Lung (tissue), 17 donors: ENCODE measurements at places on chromosomes 1 and 21.
A peak's percentile ranks its signal among the peaks of the same experiment; 100 is the strongest.

- no peak for DNase-seq
Measured at GRCh38 chr1:107016376-107016978, 40.0 kb upstream of the PRMT6 start.

DNA sequence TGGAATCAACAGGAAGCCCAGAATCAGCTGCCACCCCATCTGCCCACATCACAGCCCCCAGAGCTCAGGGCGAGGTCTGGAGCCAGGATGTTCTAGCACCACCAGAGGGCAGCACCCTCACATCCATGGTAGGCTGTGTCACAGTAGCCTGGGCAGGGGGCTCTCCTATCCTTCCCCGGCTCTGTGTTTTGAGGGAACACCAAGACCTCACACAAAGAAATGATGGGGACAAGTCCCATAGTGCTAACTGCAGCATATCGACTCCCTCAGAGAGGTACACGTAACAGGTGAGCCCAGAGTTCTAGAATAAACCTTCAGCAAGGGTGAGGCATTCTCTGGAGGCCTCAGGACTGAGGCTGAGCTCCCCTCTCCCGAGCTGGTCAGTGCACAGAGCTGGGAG, 2.3 kb upstream of the KCNC4 start:
- DNase-seq = peak; percentile 64

- no peak for DNase-seq
Measured at GRCh38 chr1:62353853-62354252, 34.6 kb upstream of the KANK4 start.

- no peak for DNase-seq
Measured at GRCh38 chr1:65260851-65261473, 48.4 kb upstream of the DNAJC6 start.

DNA sequence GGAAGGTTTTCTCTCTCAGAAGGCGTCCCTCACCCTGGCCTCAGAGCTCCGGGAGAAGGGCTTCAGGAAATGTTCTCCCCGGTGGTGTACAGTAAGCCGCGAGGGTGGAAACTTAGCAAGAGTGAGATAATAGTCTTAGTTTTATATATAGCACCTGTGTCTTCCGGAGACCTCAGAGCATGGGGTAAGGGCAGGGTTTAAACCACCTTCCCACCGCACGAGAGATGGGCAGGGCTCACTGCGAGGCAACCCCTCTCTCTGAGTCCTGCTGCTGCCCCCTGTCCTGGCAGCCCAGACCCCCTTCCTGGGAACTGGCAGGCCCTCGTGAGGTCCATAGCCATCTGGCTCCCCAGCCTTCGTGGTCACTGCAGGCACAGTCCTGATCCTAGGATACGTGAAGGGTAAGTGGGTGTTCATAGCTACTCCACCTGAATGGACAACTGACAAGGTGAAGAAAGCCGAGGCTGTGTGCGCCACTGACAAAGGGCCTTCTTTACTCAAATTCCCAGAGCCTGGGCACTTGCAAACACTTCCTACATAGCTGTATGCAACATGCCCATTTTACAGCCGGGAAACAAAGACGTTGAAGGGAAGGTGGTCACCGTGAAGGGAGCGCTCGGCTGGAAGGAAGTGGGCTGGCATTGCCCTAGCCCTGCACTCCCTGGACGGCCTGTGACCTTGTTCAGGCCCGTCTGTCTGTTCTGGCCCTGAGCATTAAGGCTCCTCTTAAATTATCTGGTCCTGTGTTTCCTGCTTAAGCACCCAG, 26.9 kb downstream of the ITPKB start:
- DNase-seq = no peak

DNA sequence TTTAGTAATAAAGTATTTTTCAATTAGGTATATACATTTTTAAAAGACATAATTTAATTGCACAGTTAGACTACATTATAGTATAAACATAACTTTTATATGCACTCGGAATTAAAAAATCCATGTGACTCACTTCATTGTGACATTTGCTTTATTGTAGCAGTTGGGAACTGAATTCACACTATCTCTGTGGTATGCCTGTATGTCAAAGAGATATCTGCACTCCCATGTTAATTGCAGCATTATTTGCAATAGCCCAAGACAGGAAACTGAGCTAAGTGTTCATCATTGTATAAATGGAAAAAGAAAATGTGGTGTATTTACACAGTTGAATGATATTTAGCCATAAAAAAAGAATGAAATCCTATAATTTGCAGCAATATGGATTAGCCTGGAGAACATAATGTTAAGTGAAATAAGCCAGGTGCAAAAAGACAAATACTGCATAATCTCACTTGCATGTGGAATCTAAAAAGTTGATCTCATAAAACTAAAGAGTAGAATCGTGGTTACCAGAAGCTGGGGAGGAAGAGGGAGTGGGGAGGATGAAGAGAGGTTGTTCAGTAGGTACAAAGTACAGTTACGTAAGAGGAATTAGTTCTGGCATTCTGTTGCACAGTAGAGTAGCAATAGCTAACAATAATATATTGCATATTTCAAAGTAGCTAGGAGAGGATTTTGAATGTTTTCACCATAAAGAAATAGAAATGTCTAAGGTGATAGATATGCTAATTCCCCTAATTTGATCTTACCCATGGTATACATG, 64.8 kb downstream of the DPT start:
- no peak for DNase-seq

DNA sequence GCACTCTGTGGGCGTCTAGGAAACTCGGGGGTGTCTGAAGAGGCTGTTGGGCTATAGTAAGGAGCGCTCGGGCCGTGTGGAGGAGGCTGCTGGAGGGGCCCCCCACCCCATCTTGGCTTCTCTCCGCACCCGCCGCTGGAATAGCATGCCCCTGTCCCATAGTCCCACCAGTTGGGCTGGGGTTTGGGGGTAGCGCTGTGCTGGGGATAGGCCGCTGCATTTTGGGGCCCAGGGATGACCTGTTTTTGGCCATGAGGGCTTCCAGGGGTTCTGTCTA, 511 bp downstream of the EFNA3 start:
- no peak for DNase-seq

DNA sequence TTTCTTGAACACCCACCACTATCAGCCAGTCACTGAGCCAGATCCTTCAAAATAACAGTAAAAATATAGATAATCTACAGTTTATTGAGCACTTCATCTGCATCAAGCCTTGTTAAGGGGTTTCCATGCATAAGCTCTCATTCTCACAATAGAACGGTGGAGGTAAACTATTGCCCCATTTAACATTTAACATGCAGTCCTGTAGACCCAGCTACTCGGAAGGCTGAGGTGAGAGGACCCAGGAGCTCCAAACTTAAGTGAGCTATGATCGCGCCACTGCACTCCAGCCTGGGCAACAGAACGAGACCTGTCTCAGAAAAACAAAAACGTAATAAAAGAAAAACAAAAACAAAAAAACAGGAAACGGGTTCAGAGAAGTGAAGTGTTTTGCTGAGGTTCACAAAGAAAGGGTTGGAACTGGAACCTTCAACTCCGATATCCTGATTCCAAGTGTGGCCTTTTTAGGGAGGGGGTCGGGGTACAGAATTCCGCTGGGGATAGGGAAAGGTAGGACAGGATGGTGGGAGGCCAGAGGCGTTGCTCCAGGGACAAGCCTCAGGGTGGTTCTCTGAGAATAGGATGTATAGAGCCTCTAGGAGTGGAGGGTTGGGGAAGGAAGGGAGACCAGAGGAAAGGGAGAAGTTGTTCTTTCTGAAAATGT, 11.6 kb upstream of the SESN2 start:
- no peak for DNase-seq

GRCh38 chr1:11421443-11421842, 57.5 kb upstream of the DISP3 start:
- DNase-seq = no peak

GRCh38 chr21:17527711-17528110, 14.9 kb downstream of the CXADR start:
- DNase-seq = peak; percentile 17

DNA sequence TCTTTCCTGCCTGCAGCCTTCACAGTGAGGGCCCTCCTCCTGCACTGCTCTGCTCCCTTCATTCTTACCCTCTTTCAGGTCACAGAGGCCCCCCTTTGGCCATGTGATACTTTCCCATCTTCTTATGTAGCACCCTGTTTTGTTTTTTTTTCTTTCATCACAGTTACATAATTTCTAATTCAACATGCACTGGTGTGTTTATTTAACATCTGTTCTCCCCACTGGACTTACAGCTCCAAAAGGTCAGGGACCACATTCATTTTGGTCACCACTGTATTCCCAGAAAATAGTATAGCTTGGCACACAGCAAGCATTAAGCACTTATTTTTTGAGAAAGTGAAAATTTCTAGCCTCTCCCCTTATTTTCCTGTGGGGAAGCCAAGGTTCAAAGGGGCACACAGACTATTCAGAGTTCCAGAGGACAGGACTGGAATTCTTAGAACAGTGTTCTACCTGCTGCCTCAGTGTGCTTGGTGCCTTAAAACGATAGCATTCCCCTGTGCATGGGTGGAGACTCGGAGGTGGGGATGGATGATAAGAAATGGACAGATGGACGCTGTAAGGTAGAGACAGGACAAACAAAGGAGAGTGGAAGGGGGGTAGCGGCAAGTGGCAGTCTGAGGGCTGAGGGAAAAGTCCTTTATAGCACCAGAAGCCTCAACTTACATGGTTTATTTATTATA, 5.3 kb downstream of the DENND2D start:
- DNase-seq = no peak

GRCh38 chr1:212225416-212225815, 59.8 kb upstream of the PPP2R5A start:
- DNase-seq = peak; percentile 42

- DNase-seq = no peak
Measured at GRCh38 chr1:244394826-244395765, 56.6 kb downstream of the ADSS2 start.

DNA sequence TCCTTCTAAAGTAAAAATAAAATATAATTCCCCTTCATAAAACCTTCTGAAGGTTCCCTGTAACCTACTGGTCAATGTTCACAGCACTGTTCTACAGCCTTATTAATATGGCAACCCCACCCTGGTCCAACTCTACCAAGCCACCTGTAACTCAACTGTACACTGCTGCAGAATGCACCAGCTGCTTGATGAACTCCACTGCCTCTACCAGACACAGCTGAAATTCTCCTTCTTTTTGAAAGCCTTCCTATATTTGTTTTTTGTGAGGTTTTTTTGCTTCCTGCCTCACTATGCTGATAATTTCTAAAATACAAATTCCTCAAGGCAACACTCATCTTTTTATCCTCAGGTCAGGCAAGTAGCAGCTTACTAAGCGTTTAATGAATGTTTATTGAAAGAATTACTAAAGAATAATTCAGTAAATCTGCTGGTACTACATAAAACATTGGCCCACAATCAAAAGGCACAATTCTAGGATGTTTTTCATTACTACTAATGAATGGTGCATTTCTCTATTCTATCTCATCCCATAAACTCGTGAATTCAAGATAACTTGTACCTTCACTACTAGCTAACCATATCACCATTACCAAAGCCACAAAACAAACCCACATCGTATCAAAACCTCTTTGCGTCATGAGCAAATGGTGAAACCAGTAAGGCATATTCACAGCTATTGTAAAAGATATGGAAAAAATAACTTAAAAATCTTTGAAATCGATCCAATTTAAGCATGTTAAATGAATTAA, 2.4 kb downstream of the SSX2IP start:
- DNase-seq = no peak

DNA sequence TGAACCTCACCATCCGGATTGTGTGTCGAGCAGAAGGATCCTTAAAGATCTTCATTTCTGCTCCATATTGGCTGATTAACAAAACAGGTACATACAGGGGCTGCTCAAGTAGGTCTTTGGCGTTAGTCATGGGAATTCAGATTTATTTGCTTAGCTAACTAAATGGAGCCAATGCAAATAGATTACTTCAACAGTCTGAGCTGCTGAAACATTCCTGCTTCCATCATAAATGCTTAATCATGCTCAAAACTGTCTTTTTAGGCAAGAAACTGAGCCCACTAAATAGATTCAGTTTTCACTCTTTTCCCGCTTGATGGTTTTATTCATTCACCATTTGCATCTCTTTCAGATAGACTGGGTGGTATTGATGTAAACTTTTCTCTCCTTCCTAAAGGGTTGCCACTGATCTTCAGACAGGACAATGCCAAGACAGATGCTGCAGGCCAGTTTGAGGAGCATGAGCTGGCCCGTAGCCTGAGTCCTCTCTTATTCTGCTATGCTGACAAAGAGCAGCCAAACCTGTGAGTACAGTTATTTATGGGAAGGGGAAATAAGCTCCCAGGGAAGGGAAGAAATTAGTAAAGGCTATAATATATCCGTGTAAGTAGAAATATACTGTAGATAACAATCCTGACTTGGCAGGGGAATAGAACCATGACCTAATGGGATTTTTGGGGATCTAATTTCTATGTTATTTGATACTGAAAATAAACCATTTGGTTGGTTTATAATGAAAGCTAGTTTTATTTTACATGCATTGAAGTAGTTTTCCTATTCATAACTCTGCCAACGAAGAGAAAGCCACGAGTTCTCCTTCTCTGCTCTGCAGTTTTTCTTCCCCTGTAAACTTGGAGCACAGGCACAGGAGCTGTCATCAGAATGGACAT, 126.4 kb downstream of the VPS13D start:
- peak; percentile 78 for DNase-seq

DNA sequence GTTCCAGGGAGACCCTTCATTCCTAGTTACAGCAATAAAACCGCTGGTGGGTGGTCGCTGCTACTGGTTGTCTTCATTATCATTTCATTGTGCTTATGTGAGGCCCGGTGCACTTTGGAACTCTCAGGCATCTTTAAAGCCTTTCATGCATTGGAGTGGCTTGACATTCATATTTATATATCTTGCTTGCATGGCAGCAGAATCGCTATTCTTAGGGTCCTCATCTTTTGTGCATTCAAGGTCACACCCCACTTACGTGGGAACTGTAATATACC, 110.1 kb downstream of the ZBTB18 start:
- no peak for DNase-seq

DNA sequence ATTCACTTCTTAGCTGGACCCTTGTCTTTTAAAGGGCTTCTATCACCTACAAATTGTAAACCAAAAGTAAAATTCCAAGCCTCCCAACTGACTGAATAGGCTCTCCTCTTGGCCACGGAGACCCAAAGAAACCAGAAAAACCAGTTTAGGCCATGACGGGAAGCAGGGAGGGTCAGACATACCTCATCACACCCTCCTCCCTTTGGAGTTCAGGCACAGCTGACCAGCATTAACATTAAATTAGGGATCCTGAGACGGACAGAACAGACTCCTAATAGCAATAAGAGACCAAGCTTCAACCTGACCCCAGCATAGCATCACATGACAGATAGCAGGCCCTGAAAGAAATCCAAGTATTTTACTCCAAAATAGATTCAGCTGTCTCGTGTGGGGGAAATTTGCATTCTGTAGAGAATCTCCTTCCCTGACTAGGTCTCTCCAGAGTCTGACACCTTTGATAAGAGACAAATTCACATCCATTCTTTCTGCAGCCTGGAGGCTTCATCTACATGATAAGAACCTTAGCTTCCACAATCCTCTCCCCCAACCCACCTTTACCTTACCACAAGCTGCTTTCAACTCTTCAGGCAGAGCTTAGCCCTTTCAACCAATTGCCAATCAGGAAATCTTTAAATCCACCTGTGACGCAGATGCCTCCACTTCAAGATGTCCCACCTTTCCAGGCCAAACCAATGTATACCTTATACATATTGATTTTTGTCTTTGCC, 177.1 kb upstream of the RAB4A start:
- DNase-seq = peak; percentile 63
